ENCODE measurements at places on chromosomes 7 and 10. TPM values are rescaled to one million over a fixed set of nuclear protein-coding genes. Genes with fewer than 3 reads are reported as not detected.

SLC39A12 gene
- total RNA-seq = 46.9 TPM

DNA sequence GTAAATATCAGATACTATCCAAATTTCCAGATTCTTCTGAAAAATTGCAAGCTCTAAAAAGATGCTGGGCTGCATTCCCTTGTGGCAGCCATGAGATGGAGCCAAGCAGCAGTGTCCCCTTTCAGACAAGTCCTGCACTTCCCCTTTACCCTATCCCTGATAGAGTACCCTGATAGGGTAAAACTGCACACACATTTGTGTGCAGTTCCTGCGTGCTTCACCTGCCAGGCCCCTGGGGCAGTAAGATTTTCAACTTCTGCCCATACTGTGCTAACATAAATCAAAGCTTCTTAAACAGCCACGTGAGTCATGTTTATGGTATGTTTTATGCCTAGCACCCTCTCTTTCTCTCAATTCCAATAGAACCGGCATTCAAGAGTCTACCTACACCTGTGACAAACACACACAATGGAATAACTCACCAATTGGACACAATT lies 52.2 kb downstream of the IFIT5 start:
- DNase-seq = no peak

GRCh38 chr10:63744060-63744941 lies 223.1 kb downstream of the REEP3 start:
- DNase-seq = no peak

GRCh38 chr10:118914629-118915028 lies 114.9 kb upstream of the NANOS1 start:
- DNase-seq = no peak

DNA sequence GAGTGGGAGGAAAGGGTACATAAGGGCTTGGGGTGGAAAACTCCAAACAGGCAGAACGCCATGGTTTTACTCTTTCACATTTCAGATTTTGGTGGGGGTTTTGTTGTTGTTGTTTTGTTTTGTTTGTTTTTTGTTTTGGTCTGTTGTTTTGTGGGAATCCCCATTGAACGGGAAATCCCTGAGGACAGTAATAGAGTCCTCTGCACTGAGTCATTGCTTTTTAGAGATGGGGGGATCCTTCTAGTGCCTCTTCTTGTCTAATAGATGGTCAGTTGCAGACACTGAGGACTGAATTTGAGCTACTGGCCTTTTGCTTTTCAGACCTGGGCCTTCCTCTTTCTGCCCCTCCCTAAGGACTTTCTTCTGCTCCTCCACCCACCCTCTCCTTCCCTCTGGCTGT lies 20.0 kb downstream of the TRPV5 start:
- no peak for DNase-seq

- DNase-seq = no peak
Measured at GRCh38 chr10:104316321-104317099, 21.8 kb downstream of the ITPRIP start.

GRCh38 chr10:116115036-116115641 lies 157.9 kb downstream of the GFRA1 start:
- no peak for DNase-seq

CPA1 gene
- 0.77 TPM for total RNA-seq

GRCh38 chr7:77245015-77245755 lies 45.6 kb upstream of the FGL2 start:
- DNase-seq = no peak

DNA sequence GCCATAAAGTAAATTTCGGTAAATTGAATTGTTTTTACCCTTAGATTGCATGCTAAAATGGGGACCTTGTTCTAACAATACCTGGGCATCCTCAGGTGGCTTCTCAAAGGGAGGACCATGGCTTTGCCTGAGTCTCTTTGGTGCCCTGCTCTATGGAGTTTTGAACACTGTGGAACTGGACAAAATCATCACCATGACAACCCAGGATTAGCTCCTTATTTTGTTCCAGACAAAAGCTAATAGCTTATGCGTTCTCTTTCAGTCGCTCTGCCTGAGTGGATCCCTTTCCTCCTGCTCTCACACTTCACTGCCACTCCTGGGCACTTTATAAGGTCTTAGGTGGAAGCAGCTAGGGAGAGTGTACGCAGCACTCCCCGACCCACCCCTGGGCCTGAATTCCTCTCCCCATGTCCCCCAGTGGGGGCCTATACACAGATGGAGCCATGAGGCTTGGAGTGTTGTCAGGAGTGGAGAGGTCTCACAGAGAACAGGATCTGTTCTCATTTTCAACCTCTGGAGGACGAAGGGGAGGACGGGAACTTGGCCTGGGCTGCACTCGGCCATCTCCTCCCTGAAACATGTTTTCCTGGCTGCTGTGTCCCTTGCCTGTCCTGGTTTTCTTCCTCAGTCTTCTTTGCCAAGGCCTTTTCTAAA lies 19.0 kb downstream of the ADCYAP1R1 start:
- peak; percentile 29 for DNase-seq

DNA sequence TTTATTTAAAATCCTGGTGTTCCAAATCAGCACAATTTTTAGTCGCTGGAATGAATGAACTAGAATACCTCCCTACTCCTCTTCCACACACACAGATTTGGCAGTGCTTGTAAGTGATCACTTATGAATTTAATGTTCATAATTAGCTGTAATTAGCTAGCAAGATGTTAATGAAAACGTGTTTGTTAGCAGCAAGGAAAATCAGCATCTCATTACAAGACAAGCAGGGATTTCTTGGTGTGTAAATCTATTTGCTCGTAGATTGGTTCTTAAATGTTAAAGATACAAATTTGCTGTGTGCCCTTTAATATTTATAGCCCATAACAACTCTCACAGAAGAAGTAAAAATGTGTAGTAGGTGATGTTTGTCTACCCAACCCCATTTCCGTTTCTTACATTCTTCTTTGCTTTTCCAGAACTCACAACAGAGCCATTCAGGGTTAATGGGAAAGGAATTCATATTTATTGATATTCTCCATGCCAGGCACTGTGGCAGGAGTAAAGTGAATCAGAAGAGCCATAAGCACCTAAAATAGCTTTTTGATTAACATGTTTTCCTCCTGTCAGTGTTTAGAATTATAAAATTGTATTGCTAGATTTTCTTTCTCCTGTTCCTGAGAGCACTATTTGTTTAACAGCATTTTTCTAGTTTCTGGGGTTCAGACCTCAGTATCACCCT lies 49.6 kb downstream of the SEMA3C start:
- no peak for DNase-seq

GRCh38 chr10:19730907-19731217 lies 85.4 kb upstream of the PLXDC2 start:
- no peak for DNase-seq

- DNase-seq = no peak
Measured at GRCh38 chr10:48224979-48225560, 49.4 kb downstream of the FRMPD2 start.

GRCh38 chr7:27184337-27185012 lies 557 bp downstream of the HOXA11 start:
- DNase-seq = no peak

- no peak for DNase-seq
Measured at GRCh38 chr10:49292565-49293207, 6.3 kb upstream of the C10orf71 start.

TAS2R5 gene
- total RNA-seq = 3.5 TPM

DNA sequence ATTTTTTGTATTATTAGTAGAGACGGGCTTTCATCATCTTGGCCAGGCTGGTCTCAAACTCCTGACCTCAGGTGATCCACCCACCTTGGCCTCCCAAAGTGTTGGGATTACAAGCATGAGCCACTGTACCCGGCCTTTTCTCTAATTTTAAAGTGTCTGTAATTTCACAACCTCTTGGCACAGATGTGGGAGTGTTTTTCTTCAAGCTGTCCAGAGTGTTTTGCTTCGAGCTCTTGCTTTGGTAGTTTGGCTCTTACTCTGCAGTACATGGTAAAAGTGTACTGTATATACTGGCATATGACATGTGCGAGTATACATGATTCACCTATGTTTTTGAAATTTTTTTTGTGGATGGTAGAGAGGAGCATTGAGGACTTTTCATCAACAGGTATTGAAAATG lies 9.8 kb downstream of the SRGN start:
- DNase-seq = no peak

- DNase-seq = no peak
Measured at GRCh38 chr10:96507044-96507443, 6.7 kb downstream of the TLL2 start.

GRCh38 chr10:91409069-91409868 lies 875 bp upstream of the HECTD2 start:
- peak; percentile 74 for DNase-seq

DNA sequence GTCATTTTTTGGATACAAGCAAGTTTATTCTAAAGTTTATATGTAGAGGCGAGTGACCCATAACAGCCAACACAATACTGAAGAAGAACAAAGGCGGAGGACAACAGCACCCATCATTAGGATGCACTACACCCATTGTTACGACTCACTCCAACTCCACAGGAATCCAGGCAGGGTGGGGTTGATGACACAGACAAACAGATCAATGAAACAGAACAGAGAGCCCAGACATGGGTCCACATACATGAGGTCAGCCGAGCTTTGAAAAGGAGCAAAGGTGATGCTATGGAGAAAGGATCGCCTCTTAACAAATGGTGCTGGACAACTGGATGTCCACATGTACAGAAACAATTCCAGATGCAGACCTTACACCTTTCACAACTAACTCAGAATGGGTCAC lies 426.4 kb downstream of the PTPRN2 start:
- no peak for DNase-seq

GRCh38 chr10:122446668-122447423 lies 7.6 kb upstream of the ARMS2 start:
- DNase-seq = peak; percentile 65

GRCh38 chr7:41002741-41003610 lies 699.9 kb downstream of the INHBA start:
- DNase-seq = peak; percentile 67

AKR1C1 gene
- 20.2 TPM for total RNA-seq

GRCh38 chr10:25175527-25176420 lies 973 bp downstream of the GPR158 start:
- no peak for DNase-seq

DNA sequence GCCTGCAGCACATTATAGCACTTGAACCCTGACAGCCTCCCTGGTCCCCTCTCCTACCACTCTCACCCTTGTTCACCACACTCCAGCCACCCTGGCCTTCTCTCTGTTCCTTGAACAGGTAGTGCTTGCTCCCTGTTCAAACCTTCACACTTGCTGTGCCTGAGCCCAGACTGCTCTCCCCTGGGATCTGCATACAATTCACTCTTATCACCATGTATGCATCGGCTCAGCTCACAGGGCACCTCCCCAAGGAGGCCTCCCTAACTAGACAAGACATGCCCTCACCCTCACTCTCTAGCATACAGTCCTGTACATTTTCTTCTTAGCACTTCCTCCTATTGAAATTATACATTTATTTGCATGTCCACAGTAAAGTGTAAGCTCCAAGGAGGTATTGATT lies 59.3 kb downstream of the FAM13C start:
- DNase-seq = no peak

DNA sequence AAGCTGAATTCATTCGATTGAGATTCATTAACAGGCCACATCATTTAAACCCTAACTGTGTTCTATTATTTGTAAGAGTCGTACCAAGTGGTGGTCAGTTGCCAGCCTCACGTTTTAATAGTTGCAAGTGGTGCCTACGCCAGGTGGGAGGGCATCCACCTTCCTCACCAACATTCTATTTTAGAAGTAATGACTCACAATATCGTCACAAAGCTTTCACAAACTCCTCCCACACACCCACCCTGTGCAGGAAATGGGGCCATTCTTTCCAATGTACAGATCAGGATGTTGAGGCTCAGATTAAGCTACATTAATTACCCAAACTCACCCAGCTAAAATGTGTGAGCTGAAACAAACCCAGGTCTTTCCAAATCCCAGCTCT lies 77.3 kb upstream of the SAMD8 start:
- DNase-seq = no peak

DNA sequence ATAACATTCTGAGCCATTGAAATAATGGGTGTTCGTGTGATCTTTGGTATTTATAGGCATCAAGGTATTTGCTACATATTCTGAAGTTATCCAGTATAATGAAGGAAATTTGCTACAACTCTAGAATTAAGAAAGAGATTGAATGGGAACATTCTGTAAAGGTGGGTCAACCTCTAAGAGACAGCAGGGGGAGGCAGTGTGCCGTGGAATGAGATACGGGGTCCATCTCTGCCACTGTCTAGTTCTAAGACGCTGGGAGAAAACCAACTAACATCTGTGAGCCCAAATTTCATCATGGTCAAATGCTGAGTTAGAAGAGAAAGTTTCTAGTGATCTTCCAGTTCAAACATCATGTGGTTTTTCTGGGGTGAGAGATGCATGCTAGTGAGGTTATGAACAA lies 368.9 kb downstream of the SORCS1 start:
- no peak for DNase-seq

DNA sequence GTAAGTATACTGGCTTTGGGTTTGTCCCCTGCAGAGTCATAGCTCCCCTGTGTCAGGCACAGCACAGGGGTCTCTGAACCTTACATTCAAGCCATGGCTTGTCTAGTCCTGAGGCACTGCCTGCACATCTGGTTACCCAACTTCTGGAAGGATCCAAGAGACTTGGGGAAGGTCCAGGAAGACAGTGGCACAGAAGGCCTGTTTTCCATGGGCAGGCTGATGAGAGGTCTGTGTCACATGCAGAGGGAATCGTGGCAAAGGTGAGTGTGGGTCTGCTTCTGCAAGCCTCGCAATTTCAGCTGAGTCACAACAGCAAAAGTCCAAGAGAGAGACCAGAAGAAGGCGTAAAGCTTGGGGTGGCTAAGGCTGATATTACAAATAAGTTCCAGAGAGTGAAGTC lies 28.4 kb upstream of the BMPR1A start:
- no peak for DNase-seq

DNA sequence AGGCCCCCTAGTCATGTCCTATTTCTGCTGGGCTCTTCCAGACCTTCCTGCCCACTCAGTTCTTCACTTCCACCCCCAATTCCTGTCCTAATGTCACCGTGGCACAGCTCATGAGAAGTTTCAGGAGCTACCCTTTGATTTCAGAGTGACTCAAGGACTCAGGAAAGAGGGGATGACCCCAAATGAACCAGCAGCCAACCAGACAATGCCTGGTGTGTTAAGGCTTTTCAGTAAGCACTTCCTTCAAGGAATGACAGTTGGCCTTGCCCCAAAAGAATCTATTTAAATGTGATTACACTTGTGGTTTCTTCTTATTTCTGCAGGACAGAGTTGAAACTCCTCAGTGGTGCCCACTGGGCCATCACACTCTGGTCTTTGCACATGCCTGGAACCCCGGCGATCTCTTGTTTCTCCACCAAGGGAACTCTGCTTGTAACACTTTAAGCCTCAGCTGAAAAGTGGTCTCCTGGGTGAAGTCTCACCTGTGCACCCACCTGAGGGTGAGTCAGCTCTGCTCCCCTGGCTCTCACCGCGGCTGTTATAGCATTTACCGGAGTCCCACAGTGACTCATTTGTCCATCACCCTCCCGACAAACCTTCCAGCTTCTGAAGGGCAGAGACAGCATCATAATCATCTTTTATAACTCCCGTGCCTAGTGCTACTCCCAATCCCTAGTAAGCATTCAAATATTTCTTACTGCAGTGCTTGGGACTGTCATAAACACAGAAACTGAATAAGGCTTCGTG lies 123.0 kb upstream of the SVIL start:
- no peak for DNase-seq

DNA sequence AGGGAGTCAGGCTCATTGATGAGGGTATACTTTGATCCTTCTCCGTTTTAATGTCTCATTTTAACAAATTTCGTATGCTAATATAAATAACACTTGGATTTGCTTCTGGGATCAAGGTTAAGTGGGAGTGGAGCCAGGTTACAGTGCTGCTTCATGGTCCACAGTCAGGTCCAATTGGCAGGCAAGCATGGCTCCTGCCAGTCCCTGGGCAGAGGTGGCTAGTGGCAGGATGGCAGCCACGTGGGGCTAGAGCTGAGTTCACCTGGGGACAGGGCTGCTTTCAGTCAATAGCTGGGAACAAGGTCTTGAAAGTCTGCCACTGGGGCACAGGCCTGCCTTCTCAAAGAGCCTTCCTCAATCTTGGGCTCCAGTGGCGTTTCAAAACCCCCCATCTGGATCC lies 16.0 kb upstream of the VWA2 start:
- no peak for DNase-seq
